ENCODE measurements at places on chromosomes 7 and 10.
A peak's percentile ranks its signal among the peaks of the same experiment; 100 is the strongest.

DNA sequence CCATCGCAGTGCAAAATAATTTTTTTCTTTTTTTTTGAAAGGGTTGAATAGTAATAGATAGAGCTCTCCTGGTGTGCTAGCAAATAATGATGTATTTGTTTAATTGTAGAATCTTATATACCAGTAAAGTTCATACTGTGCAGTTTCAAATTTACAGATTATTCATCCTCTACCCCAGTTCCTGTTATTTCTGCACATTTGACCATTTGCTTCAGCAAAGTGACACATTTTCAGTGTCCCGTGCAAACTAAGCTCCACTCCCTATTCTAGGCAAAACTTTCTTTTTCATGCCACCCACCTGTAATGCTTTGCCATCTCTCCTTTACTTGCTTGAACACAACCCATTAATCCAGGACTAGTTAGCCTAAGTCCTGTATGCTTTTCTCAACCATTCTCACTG lies 43.0 kb downstream of the SHOC2 start:
- no peak for DNase-seq

- no peak for DNase-seq
These were observed 1.5 kb upstream of the SFMBT2 start for GRCh38 chr10:7412237-7412927.

GRCh38 chr10:14611968-14612693 lies 162.6 kb downstream of the FAM107B start:
- no peak for DNase-seq

GRCh38 chr7:138001529-138002095 lies at the start of gene CREB3L2:
CREB3L2 (minus strand) TSS chr7:138002086; CDS start chr7:138001705, 381 bp downstream.
- DNase-seq, result peak; percentile 62

DNA sequence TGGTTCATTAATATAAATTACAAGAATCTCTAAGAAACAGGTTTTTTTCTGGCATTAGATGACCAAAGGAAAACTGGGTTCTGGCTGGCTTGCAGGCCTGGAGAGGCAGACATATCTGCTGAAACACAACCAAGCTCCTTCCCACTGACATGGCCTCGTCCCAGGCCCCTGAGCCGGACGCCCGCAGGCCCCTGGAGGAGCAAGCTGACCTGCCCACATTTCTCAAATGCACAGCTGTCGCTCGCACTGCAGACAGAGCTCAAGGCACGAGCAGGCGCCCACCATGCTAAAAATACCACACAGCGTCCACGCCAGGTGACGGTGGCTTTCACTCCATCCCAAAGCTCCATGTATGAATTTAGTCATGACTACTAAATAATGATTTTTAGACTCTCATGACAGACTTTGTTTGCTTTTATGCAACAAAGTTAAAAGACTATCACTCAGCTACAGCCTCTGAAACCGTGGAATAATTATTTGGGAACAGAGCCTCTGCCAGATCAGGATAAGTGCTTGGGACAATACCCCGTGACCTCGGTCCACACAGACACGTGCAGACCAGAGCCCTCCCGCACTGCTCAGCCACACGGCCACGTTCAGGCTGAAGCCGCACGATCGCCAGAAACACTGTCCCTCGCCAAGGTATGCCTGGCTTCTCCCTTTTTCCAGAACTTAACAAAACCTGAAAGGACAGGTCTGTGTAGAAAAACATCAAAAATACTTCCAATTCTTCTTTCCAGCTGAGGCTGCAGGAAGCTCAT lies 71.1 kb downstream of the DIP2C start:
- no peak for DNase-seq

GRCh38 chr7:102326157-102326889 lies 29.9 kb downstream of the SPDYE6 start:
- no peak for DNase-seq

DNA sequence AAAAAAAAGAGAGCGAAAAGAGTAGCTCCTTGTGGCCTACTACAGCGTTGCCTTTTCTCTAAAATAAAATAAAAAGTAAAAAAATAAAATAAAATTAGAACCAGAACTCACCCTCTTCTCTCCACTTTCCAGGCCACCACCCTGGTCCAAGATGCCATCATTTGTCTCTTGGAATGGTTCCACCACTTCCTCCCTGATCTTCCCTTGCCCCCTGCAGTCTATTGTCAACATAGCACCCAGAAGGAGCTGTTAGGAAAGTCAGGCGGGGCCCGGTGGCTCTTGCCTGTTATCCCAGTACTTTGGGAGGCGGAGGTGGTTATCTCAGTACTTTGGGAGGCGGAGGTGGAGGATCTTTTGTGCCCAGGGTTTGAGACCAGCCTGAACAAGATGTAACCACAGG lies 7.6 kb upstream of the GRID2IP start:
- DNase-seq, result peak; percentile 59

DNA sequence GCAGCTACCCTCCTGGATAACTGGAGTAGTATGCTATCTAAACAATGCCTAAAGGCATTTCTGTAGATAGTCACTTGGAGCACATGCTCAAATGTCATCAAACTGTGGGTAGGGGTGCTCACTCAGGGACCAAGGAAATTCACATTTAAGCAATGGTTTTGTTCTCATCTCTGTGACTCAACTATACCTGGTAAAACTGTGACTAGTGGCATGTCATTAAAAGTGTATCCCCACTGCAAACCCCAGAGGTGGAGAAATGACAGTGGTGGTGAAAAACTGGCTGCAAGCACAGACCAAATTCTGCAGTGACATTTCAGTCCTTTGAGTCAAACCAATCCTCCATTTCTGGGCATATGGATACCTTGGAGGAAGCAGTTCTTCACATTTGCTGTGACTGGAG lies 134.2 kb upstream of the EFCAB10 start:
- no peak for DNase-seq

GRCh38 chr7:97001221-97001620 lies 4.1 kb upstream of the DLX6 start:
- no peak for DNase-seq

DNA sequence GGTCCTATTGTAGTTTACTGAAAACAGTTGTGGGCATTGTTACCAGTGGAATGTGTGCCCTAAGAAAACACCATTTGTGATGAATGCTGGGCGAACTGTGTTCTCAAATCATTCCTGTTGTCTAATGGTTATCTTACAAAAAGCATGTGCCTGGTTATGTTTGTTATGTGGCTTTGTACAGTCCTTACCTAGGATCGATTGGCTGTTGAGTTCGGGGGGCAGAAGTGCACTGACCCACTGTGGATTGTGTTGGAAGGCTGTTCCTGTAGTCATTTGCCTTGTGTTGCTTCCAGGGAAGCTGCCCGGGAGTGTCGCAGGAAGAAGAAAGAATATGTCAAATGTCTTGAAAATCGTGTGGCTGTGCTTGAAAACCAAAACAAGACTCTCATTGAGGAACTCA lies 84.3 kb downstream of the CREM start:
- DNase-seq, result no peak

DNA sequence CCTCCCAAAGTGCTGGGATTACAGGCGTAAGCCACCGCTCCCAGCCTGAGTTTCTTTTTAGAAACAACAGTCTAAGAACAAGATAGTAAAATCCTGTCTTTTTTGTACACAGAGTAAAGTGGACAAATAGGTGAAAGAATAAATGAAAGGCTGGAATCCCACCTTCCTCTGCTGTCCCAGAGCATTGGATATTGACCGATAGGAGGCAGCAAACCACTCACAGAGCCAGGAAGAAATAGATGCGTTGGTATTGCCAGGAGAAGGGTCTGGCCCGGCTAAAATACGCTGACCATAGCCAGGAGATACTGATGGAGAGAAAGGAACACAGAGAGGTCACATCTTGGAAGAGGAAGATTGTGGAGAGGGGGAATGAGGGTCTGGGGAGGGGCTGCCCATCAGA lies 11.4 kb upstream of the ZNF12 start:
- DNase-seq, result no peak

DNA sequence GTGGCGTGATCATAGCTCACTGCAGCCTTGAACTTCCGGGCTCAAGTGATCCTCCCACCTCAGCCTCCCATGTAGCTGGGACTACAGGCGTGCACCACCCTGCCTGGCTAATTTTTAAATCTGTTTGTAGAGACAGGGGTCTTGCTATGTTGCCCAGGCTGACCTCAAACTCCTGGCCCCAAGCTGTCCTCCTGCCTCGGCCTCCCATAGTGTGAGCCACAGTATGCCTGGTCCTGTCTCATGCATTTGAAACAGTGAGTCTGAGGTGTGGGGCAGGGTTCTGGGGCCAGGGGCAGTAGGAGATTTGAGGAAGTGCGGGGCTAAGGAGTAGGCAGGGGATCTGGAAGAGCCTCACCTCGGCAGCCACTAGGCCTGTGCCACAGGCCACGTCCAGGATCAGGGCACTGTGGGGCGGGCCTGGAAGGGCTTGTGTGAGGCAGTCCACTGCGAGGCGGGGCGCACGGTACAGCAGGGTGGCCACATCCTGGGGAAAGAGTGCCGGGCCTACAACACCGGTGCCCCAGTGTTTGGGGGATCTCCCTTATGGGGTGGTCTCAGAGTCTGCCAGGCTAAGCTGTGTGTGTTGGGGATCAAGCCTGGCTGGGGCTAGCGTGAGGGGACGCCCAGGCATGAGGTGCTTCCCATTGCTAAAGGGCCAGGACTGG lies 1.5 kb downstream of the METTL27 start:
- no peak for DNase-seq

DNA sequence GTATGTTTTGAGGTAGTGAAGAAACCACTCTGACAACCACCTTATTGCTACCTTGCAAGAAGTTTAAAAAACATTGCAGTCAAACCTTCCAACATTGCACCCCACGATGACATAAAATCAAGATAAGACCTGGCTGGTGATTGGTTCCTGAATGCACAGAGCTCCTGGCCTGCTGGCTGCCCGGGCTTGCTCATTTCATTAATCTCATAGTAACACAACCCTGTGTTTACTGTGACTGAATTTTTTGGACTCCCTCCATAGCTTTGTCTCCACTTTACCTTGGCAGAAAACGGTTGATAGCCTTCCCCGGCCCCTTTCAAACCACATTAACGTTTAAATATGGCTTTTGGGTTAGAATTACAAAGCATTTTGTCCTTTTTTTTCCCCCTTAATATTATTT lies 27.5 kb downstream of the VWA2 start:
- no peak for DNase-seq

GRCh38 chr10:133164816-133165555 lies 5.0 kb downstream of the KNDC1 start:
- no peak for DNase-seq

- DNase-seq, result no peak
These were observed 7.2 kb upstream of the REPIN1 start for GRCh38 chr7:150361402-150361801.

GRCh38 chr7:4056552-4057288 lies 625.4 kb upstream of the FOXK1 start:
- DNase-seq, result no peak

- no peak for DNase-seq
These were observed 14.0 kb downstream of the SLC29A4 start for GRCh38 chr7:5296611-5297226.

DNA sequence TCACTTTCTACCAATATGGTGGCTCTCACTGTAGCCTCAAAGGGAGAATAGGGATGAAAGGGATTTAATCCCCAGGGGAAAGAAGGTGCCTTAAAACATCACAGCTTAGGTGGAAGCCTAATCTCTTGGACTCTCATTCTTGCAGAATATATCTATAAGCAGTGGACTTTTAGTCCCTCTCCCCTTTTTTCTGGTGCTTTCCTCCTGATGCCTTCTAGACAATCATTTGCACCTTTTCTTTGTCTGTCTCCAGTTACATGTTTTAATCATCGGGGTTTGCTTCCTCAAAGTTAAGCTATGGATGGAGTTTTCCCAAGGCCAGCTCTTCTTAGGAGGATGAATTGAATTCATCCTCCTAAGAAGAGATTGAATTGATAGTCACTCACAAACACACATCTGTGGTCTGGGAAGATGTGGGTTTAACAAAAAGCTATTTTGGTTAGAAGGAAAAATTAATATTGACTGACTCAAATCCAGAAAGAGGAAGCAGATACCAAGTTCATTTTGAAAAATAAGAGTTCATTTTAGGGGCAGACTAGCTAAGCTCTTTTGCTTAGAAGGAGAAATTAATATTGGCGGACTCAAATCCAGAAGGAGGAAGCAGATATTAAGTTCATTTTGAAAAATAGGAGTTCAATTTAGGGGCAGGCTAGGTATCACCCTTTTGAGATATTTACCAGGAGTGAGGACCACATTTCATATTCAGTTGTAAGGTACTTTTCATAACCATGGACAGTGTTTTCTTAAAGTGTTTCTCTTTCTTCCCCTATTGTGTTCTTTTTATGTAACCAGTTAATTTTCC lies 35.2 kb upstream of the PLEKHS1 start:
- no peak for DNase-seq

DNA sequence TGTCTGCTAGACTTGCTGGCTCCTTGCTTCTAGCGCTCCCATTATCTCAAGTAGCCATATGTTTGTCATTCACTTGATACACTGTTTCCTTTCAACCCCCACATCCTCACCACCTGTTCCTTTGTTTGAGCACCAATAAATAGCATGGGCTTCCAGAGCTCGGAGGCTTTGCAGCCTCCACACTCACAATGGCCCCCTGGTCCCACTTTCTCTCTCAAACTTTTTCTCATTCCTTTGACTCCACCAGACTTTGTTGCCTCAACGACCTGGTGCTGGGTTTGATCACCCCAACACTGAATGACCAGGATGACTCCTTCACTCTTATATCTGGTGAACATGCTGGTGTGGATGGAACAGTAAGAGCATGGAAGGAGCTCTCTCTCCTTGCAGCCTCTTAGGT lies 114.5 kb upstream of the TRIM24 start:
- no peak for DNase-seq

DNA sequence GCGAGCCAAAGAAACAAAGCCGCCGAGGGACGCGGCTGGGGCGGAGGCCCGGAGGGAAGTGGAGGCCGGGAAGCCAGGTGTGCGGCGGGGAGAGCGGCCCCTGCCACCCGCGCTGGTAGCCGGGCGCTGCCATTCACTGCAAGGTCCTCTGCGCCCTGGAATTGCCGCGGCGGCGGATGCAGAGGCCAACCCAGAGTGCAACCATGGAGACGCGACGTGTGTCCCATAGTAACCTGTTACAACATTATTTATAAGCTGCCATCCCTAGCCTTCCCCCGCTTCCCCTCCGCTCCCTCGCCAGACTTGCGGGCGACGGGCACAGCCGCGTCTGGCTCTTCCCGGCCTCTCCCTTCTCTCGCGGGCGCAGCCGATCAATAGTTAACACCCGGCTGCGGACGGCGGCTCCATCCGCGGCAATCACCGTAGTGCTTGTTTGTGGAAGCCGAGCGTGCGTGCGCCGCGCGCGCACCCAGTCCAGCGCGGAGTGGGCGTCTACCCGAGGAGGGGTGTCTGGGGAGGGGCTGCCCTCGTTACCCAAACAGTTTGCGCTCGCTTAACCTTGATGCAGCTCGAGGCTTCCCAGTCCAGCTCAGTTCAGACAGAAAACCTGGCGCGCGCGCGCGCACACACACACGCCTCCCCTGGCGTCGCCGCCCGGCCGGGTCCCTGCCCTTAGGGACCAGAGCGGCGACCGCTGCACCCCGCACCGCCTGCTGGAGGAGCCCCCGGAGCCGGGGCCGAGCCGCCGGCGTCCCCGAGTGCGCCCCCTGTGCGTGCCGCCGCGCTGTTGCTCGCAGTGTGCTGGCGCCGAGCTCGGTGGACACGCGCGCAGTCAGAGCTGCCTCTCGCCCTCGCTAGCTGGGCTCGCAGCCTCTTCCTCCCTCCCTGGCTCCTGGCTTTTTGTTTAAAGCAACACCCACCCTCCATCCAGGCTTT lies 165.4 kb upstream of the DPP6 start:
- DNase-seq, result no peak

- no peak for DNase-seq
These were observed 25.8 kb downstream of the ACTA2 start for GRCh38 chr10:88926566-88927415.

GRCh38 chr10:126931544-126931943 lies 26.3 kb downstream of the DOCK1 start:
- DNase-seq, result no peak
